ENCODE measurements at places on chromosomes 16 and 17.

- DNase-seq, result no peak
Measured at GRCh38 chr16:23966597-23967394, 131.0 kb downstream of the PRKCB start.

DNA sequence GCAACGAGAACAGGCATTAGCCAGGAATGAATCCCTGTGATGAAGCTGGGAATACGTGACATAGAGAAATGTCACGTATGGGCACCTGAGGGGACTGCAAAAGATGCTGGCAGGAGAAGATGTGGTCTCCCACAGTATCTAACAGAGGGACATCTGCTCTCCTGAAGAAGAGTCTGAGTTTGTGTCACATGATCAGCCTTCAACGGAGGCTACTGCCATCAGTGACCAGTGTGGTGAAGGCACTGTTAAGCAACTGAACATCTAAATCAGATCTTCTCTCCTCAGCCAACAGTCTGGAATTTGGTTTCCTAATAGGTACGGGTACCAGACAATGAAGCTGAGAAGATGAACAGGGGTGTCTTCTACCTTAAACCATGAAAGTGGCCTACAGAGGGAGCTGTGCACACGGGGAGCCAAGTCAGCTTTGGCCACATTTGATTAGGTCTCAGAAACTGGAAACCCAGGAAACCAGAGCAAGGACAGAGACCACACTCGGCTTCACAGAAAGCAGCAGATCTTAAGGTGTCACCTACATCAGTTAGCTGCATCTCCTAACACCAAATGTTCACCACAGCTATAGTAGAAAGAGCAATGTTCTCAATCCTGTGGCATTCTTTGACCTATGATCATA is 41.8 kb downstream of the BRD7 start:
- DNase-seq, result peak; percentile 46

DNA sequence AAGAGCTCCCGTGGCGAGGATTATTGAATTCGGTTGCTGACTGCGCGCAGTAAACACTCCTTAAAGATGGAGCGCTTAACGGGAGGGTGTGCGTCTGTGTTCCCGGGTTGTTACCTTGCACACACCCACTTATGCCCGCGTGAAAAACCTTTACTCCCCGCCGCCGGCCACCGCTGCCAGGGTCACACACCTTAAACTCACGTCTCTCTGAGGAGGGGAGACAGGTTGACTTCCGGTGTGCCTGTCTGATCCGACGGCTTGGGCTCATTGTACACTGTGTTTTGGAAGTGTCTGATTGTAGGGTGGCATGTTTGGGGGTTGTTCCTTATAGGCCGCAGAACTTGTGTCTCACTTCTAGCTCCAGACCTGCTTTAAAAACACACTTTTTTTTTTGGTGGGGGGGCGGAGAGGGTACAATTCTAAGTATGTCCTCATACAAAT is 66.8 kb downstream of the KPNA2 start:
- DNase-seq, result peak; percentile 37

DNA sequence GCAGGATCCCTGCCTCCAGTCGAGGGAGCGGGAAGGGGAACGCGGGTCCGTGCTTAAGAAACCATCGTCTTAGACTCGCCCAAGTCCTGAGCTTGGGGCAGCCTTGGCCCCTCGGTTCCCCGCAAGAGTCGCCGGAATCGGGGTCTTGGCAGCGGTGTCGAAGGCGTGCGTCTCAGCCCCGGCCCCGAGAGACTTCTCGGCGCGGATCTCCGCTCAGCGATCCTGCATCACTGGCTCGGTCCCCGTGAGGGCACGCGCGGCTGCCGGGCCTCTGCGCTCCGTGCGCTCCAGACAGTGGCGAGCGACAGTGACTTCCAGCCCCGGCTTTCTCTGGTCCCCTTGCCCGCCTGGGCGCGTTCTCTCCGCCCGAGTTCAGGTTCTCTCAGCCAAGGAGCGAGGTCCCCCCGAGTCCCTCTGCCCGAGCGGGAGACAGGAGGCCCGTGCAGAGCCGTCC is 380 bp downstream of the HS3ST3A1 start:
- DNase-seq, result no peak

- peak; percentile 91 for DNase-seq
Measured at GRCh38 chr17:1643293-1643998, 2.1 kb downstream of the SCARF1 start.

- no peak for DNase-seq
Measured at GRCh38 chr17:14199601-14200000, 37.1 kb downstream of the CDRT15 start.

- DNase-seq, result peak; percentile 12
Measured at GRCh38 chr16:57775661-57776469, 26.4 kb downstream of the KIFC3 start.

- no peak for DNase-seq
Measured at GRCh38 chr16:73433731-73434307, 385.9 kb upstream of the ZFHX3 start.

GRCh38 chr17:27743281-27743885 is 56.9 kb downstream of the NOS2 start:
- no peak for DNase-seq

DNA sequence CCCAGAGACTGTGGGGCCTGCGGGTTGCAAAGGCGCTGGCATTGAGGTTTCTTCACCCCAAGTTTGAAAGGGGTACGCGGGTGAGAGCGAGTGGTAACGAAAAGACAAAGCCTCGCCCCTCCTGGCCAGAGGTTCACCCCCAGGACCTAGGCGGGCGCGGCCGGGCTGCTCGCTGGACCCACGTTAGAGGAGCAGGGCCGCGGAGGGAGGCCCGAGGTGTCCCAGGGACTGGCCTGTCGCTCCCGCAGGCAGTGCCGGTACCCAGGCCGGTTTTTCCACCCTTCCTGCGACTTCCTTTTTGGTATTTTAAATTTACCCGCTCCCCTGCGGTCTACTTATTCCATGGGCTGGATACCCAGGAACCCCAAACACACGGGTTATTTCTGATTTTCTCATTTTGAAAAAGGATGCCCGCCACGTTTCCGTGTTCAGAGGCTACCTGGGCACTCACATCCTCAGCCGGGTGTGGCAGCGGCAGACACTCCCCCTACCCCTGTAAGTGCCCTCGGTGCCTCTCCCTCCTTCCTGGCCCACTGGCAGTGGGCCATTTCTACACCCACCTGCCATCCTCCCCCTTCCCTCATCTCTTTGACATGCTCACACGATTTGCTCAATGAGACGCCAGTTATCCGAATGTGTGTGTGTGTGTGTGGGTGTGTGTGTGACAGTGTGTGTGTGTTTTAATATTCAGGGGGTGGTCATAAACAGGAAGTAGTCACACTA is 1.6 kb upstream of the FOXL1 start:
- no peak for DNase-seq

DNA sequence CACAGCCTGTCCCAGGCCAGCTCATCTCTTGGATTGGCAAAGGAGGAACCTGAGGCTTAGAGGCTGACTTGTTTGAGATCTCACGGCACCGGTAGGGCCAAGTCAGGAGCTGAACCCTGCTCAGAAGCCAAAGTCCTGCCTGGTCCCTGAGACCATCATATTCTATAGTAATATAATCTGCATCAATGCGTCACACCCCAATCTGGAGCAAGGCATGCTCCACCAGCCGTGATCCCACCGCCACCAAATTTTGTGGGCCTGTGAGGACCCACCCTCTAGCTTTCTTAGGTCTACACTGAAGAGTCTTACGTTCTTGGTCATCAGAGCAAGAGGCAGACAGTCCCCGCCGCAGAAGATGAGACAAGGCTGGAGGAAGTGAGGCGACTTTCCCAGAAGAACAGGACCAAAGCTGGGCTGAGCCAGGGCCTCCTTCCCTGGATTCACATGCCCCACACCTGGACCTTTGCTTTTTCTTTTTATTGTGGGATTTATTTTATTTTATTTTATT is 2.7 kb downstream of the SULT1A1 start:
- no peak for DNase-seq

DNA sequence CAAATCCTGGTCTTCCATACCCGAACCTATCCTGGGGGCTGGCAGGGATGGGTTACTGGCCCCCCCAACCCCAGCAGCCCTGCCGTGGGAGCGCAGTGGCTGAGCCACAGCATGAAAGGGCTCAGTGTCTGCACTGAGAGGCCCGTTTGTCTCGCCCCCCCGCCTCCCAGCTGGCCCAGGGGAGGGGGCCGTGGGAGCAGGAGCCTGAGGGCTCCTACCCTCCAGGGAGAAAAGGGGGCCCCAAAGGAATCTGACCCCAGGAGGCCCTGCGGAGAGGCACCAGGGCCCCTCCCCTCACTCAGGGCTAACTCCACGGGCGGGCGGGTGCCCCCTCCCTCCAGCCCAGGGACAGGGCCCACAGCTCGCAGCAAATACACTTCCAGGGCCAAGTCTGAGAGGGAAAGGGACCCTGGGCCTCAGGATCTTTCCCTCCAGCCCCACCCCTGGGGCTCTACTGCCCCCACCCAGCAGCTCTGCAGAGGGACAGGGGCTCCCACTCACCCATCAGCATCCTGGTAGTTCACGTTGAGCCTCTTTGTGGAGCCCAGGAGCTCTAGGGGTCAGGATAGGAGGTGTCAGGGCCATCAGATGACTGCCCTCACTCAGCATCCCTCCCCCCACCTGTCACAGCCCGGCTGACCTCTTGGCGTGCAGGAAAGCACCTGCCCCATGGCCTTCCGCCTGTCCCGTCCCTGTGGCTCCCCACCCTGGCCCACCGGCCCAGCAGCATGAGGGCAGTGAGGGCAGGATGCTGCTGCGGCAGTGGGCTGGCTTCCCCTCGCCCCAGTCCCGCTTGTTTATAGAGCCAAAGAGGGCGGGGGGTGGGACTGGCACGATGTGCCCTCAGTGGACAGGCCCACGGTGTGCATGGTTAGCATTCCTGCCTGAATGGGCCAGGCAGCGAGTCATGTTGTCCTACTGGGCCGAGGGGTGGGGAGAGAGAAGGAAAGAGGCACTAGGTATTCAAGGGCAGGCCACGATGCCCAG is 7.3 kb downstream of the CASKIN2 start:
- no peak for DNase-seq

DNA sequence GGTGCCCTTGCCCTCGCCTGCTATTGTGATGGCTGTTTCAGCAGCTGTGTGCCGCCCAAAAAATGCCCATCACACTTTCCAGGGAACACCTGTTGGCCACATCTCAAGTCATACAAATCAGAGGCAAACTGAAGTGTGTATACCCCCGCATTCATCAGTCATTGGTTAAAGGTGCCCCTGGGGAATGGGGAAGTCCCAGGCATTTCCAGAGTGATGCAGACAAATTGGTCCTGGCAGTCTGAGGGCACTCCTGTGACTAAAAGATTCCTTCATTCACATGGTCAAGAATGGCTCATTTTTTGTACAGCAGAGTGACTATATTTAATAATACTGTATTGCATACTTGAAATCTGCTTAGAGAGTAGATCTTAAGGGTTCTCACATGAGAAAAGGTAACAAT is 102.9 kb upstream of the TMEM97 start:
- DNase-seq, result no peak

DNA sequence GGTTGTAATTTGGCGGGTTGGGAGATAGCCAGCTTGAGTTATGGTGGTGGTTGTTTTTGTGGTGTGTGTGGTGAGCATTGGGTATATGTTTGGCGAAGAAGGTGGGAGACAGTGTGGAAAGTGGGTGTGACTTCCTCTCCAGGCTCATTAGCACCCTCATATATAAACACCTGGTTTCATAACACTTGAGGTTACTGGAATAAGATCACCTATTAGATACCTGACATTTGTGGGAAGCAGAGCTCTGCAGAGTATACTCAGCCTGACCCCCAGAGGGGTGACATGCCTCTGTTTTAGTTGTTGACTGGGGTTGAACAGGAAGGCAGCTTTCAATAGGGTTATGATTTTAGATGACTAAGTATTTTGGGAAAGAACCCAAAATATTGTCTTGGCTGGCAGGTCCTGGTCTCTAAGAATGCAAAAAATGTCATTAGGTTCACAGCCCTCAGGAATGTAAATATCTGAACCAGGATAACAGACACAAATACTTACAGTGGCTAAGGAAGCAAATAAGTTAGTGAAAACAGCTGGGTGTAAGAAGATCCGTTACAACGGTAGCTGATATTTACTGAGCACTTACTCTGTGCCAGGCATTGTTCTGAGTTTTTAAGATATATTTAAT is 18.3 kb upstream of the EFCAB13 start:
- peak; percentile 6 for DNase-seq

DNA sequence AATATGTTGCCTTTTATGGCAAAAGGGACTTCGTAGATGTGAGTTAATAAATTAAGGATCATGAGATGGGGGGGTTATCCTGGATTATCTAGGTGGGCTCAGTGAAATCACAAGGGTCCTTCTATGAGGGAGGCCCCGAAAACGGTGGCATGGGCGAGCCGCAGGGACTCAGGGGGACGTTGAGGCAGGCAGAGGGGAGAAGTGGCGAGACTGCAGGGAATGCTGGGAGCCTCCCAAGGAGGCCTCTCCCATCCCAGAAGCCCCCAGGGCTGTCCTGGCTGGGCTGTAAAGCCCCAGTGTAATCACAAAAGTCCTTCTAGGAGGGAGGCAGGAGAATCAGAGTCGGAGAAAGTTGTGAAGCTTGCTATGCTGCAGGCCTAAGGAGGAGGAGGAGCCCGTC is 35.0 kb downstream of the ITGAE start:
- DNase-seq, result no peak

DNA sequence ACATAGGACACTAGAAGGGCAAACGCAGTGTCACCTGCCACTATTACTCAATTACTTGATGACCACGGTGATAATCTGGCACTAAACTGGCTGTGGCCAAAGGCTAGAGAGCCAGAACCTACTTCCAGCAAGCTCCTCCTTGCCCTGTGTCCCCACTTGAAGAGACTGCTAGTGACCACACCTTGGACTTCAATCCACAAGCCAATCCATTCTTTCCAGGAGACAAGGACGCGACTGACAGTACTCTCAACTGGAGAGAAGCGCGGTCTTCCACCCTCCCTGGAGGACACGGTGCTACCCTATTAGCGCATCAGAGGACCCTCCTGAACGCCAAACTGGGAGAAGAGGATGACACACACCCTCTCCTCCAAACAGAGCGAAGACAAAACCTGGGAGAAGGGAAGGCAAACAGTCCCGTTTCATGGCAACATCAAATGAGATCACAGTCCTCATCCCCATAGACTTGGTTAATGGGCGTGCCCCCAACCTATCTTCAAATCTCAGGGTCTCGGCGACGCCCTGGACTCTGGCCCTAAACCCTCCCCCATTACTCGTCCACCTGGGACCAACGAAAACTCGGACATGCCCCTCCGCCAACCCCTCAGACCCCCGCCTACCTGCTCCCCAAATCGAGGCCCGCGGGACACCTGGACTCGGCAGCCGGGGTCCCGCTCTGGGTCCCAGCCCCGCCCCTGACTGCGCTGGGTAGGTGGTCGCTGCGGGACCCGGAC is 508 bp downstream of the FLCN start:
- DNase-seq, result no peak
